ENCODE measurements at places on chromosomes 3 and 15.

DNA sequence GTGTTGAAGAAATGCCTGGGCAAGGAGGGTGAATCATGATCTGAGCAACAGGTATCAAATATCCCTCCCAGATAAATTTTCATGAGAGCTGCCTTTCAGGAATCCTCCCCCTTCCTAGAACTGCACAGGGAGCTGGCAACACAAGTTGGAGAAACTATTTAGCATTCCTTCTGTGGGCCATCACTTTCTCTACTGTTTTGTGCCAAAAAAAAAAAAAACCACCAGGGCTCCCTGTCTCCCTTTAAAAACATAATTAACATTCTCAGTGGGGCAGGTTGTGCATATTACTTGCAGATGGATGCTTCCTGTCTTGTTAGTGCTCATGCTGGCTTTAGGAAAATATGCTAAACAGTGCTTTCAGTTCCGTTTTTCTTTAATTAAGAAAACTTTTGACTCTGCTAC, 234.9 kb upstream of the LMCD1 start:
- DNase-seq = peak; percentile 41

DNA sequence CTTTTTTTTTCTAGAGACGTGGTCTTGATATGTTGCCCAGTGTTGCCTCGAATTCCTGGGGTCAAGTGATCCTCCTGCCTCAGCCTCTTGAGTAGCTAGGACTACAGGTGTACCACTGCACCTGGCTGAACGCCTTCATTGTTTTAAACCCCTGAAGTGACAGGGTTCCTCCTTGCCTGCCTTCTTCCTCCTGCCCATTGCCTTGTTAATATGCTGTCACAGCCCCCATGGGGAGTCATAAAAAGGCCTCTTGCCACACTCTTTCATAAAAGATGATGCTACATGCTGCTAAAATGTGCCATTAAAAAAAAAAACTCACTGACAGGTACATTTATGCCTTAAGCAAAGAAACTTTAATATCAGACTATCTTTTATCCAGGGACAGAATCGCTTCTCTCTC, 116.8 kb upstream of the SKOR1 start:
- DNase-seq = no peak

GRCh38 chr3:185825639-185826481, 1.0 kb upstream of the IGF2BP2 start:
- DNase-seq = peak; percentile 78

DNA sequence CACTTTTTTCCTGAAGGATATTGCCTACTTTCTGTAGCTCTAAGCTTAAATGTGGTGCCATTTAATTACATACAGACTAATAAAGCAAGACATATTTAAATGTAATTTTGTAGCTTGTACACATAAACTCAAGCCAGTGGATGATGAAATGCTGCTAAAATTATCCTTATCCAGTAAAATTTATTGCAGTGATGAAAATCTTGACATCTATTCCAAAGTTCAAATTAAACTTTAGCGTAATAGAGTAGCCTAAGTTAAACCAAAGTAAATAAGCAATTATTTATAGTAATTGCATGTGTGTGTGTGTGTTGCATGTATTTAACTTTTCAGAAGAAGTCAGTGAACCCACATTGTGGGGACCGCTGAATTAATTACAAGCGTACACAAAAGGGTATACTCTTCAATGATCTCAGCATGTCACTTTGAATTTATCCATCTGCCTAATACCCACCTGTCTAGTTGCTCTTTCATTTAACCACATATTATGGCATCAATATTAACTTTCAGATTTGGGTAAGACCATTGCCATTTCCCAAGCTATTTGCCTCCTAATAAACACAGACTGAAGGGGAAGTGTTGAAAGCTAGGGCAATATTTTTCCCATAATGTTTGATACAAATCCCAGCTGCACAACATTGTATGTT, 85.0 kb downstream of the MECOM start:
- DNase-seq = no peak

DNA sequence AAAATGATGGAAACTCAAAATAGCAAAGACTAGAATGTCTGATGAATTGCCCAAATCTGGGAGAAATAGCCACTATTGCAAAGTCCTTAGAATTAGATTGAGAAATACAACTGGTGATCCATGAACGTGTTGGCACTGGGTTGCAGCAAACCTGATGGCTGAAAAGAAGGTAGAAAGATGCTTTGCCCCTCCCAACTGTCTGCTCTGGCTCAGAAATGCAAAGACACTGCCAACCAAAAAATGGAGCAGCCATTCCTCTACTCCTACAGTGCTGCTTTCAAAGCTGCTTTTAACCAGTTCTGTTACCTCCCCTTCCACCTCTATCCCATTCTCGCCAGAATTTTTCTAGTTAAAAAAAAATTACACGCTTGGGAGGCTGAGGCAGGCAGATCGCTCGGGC, 60.7 kb downstream of the CPA3 start:
- no peak for DNase-seq

GRCh38 chr15:68770216-68770615, 50.5 kb downstream of the ANP32A start:
- no peak for DNase-seq

- peak; percentile 78 for DNase-seq
Measured at GRCh38 chr3:5388091-5388490, 200.6 kb downstream of the EDEM1 start.

DNA sequence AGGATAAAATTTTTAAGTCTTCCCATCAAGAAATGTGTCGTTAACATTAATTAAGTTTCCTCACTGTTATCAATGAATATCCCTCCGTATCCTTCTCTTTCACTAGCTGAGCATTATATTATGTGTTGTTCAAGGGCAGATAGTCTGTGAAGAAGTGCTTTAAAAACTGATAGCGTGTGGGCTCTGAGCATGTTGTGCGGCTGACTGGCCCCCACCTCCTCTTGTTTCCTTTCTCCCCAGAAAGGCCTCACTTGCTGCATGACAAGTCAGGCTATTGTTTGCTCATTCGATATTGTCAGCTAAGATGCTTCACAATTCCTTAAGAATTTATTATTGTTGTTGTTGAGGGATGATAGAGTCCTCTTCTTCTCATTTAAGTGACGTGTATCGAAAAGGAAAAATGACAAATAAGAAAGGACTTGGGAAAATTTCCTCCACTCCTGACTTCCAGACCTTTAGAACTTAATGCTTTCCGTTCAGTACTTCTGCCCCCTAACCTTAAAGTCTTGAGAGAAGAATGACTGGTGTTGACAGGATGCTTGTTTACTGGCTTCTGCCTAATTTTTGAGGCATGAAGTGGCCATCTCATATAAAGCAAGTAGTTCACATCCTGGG, 298.3 kb downstream of the LPP start:
- DNase-seq = no peak

GRCh38 chr15:40985541-40986330, 32.5 kb downstream of the CHAC1 start:
- DNase-seq = no peak

DNA sequence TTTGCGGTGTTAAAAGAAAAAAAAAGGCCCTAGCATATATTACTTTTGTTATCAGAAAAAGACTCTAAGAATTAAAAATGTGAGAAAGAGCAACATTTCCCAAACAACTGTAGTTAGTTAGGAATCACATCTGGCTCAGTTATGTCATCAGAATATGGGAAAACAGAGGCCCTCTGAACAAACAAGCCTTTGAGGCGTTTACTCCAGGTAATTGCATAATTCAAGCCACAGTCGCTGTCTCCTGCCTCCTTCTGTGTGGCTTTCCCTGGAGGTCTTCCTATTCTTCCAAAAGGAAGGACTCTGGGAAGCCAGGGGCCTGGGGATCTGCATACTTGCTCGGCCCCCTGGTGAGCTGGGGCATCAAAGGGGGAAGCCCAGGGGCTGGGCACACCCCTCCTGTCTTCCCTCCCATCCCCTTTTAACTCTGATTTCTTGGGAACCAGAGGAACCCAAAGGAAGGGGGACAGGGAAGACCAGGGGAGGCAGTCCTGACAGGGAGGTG, 3.7 kb upstream of the FAM107A start:
- DNase-seq = no peak

DNA sequence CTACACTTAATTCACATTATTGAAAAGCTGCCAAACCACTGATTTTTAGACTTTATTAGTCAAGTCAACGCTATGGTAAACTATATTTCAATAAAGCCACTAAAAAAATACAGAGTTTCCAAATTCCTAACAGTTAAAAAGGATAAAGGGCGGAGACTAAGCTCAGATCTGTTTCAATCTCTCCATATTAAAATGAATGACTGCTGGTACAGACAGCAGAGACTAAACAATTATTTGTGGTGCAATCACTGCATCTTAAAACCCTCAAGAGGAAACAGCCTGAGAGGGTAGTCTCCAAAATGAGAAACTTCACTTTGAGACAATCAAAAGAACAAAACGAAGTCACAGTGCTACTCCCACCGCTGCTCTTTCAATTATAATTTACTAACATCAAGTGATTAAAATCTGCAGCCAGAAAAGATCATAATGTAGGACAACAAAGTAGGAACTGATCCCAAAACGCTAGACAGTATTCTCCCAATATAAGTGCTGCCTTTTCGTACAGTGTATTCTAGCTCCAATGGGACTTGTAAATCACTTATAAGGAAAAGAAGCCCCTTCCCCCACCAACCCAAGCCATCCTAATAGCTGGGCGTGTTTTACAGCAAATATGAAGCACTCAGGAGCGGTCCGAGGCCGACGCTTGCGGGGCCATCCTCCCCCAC, 1.2 kb downstream of the UBP1 start:
- no peak for DNase-seq

- DNase-seq = no peak
Measured at GRCh38 chr3:58863206-58863605, 186.6 kb downstream of the CFAP20DC start.

GRCh38 chr3:7576071-7576470, 715.2 kb downstream of the GRM7 start:
- no peak for DNase-seq

- DNase-seq = no peak
Measured at GRCh38 chr3:81173514-81173913, 587.9 kb downstream of the GBE1 start.

- no peak for DNase-seq
Measured at GRCh38 chr3:192933779-192934460, 16.3 kb upstream of the MB21D2 start.

DNA sequence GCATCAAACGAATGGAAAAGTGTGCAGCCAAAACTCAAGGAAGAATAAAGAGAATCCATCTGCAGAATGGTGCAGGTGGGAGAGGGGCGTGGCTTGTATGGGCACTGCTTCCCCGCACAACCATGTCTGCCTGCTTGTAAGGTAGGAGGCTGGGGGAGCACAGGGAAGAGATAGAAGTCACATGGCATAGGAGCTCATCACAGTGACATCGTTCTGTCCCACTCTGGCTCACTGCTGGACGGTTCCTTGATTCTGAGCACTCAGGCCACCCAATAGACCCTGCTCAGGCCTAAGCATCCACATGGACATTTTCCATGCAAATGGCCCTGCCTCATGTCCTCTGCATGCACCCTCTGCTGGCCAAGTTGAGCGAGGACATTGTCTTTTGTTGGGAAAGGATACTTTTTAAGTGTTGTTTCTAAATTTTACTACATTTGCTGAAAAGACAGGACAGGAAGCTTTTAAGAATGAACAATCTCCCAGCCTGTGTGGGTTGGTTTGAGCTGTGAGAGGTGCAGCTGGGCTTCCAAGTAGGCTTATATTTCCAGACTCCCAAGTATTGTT, 3.1 kb downstream of the MYLK start:
- no peak for DNase-seq

DNA sequence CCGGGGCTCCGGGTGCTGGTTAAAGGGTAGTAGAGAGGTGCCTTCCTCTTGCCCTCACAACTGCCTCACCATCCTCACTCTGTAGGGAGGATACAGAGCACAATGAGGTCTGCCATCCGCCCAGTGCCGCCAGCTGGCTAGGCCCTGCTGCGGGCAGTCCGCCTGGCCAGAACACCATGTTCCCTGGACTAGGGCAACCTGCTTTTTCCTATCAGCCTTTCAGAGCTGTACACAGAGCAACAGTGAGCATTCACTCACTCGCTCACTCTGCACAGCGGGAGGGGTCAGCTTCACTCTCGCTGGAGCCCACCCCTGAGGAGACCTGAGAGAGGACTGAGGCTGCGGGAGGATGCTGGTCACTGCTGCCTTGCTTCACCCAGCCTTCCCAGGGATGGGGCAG, 218.7 kb upstream of the CHRNA7 start:
- DNase-seq = no peak

GRCh38 chr15:51183076-51183475, 88.4 kb upstream of the TNFAIP8L3 start:
- DNase-seq = no peak

GRCh38 chr15:73601451-73602445, 31.4 kb downstream of the NPTN start:
- DNase-seq = peak; percentile 39

DNA sequence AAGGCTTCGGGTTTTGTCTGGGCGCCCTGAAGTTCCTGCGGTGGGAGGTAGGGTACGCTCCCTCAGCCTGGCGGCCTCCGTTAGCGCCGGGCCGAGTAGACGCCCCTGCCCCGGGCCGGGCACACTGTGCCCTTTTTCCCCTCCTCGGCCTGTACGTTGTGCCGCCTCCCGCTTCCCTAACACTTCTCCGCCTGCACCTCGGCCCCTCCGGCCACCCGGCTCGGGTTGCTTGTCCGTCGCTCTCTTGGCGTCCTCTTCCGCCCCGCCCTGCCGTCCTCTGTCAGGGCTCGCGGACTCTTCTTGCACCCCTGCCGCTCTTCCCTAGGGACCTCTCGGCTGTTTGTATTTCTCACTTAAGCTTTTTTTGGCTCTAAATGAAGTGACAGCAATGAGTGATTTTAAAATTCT, 384 bp downstream of the KNL1 start:
- DNase-seq = peak; percentile 63

- peak; percentile 73 for DNase-seq
Measured at GRCh38 chr15:34366271-34367065, 528 bp downstream of the LPCAT4 start.

GRCh38 chr15:82530606-82531379, 9.5 kb downstream of the RPS17 start:
- peak; percentile 75 for DNase-seq

GRCh38 chr3:34015204-34016142, 217.0 kb downstream of the PDCD6IP start:
- no peak for DNase-seq

DNA sequence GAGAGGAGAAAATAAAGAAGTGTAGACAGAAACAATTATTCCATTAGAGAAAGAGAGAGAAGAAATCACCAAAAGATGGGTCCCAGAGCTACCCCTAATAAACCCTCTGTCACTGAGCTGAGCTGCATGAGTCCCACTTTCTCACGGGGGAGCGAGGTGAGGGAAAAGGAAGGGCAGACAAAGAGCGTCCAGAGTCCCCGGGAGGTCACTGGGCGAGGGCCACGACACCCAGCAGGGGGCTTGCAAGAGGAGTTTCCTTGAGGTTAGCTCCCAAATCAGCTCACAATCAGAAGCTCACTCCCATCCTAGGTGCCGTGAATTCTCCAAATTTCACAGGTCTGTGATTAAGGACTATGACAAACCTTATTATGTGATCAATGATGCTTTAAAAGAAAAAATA, 62.3 kb downstream of the XXYLT1 start:
- DNase-seq = no peak

DNA sequence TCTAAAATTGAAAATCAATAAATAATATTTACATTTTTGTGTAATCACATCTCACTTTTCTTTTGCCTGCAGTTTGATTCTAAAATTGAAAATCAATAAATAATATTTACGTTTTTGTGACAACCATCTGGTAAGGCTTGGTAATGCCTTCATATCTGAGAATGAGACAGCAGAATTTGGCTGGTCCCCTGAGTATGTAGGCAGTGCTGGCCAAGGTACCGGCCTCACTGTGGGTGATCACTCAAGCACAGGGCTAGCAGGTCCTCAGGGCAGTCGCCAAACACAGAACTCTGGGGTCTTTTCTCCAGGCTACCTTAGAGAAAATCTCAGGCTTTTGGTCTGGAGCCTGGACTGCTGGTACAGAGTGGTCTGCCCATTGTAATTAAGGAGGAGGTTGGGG, 26.2 kb downstream of the RTP3 start:
- DNase-seq = no peak
